Glutamatergic neuron (in vitro differentiated cells): ENCODE measurements at places on chromosomes 1 and 21. TPM values are rescaled to one million over a fixed set of nuclear protein-coding genes. Genes with fewer than 3 reads are reported as not detected.
A peak's percentile ranks its signal among the peaks of the same experiment; 100 is the strongest.

The IFI44 gene
- total RNA-seq = not detected

The CELA3B gene
- total RNA-seq = not detected

The KCNJ9 gene
- total RNA-seq = 2.0 TPM

The TSPAN2 gene
- total RNA-seq = 11.2 TPM

The STYXL2 gene
- 0.27 TPM for total RNA-seq

The LRRC7 gene
- total RNA-seq = 19.1 TPM

The SPRR2E gene
- total RNA-seq = not detected

The CSDE1 gene
- 763 TPM for total RNA-seq

The GPR52 gene
- 1.1 TPM for total RNA-seq

The RSPH1 gene
- total RNA-seq = 0.42 TPM

The TEX38 gene
- not detected for total RNA-seq

The IGFN1 gene
- 1.9 TPM for total RNA-seq

The ANKRD65 gene
- total RNA-seq = 38.4 TPM

The HAO2 gene
- not detected for total RNA-seq

The DENND2C gene
- 0.54 TPM for total RNA-seq

The PHC2 gene
- 287 TPM for total RNA-seq

The KCNE1 gene
- total RNA-seq = 1.6 TPM

GRCh38 chr1:101957771-101958170 is 39.0 kb downstream of the OLFM3 start:
- no peaks in the 10 kb centered on the region for H3K36me3 ChIP-seq
- peaks cover 2% of the 10 kb centered on the region for H3K4me1 ChIP-seq
- H3K4me3 ChIP-seq = no peak overlapping the region
- DNase-seq = no peak
- H3K27me3 ChIP-seq = no peaks in the 10 kb centered on the region

DNA sequence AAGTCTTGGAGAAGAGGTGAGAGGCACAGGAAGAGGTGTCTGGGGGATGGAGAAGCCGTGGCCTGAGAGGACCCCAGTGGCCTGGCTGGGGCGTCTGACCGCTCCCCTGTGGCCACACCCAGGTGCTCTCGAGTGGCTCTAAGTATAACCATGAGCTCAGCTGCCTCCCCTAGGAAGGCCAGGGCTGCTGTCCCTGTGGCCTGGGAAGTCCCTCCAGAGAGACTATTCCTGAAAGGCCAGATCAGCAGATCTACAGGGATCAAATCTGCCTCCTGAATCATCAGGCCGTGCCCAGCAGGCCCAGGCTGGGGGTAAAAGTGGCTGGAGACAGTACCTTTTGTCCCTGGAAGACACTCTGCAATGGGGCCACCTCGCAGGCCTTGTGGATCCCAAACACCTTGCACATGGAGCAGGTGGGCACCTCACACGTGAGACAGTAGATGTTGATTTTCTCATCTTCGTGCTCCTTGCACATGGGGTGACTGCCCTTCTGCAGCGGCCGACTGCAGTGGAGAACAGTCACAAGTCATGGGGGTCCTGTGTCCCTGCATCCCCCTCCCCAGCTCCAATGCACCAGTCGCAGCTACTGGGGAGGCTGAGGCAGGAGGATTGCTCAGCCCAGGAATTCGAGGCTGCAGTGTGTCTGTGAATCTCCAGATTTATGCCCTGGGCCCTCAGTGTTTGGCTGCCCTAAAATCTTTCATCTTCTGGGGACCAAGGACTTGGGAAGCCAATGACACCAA is 6.4 kb downstream of the TRIM63 start:
- H3K27me3 ChIP-seq = peaks cover 4% of the 10 kb centered on the region
- H3K4me1 ChIP-seq = no peaks in the 10 kb centered on the region
- no peaks in the 10 kb centered on the region for H3K36me3 ChIP-seq
- H3K27ac ChIP-seq = no peak overlapping the region
- DNase-seq = no peak
- H3K4me3 ChIP-seq = no peak overlapping the region

- H3K4me3 ChIP-seq = no peak overlapping the region
- no peak overlapping the region for H3K27ac ChIP-seq
- no peak for DNase-seq
- no peaks in the 10 kb centered on the region for H3K36me3 ChIP-seq
These were observed 5.2 kb upstream of the MR1 start for GRCh38 chr1:181028615-181029014.

DNA sequence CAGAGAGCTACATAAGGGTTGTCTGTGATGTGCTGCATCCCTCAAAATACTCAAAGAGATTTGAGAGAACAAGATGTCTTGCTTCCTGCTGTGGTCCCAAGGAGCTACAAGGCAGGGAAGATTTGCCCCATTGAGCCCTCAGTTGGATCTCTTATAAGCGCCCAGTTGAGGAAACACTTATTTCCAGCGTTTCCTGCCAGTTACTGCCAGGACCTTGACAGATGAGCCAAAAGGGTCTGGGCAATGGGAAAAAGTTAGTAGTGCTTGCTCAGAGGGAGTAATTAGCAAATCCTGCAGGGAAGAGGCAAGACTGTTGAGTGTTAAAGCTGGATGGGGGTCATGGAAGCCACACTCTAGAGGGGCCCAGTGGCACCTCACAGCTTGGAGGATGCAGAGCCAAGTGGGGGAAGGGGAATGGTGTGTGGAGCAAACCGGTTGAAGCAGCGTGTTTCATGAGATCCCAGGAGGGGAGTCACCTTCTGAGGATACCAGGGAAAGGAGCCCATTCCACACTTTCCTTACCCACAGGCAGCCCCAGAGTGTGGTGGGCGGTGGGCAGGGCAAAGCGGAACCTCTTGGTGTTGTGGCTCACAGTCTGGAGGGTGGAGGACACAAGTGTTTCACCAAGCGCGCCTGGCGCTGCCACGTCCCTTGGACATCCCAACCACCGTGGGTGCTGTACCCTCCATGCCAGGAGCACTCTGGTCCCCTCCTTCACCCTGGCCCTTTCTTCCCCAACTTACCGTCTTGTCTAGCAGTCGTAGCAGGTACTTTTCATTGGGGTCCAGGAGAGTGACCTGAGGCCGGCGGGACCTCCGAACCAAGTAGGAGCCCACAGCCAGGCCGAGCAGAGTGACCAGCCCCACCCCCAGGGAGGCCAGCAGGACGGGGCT is 805 bp downstream of the CYB5R1 start:
- H3K4me3 ChIP-seq = peak overlapping the region; percentile 87
- H3K27ac ChIP-seq = no peak overlapping the region
- peaks cover 21% of the 10 kb centered on the region for H3K4me1 ChIP-seq
- H3K36me3 ChIP-seq = no peaks in the 10 kb centered on the region

DNA sequence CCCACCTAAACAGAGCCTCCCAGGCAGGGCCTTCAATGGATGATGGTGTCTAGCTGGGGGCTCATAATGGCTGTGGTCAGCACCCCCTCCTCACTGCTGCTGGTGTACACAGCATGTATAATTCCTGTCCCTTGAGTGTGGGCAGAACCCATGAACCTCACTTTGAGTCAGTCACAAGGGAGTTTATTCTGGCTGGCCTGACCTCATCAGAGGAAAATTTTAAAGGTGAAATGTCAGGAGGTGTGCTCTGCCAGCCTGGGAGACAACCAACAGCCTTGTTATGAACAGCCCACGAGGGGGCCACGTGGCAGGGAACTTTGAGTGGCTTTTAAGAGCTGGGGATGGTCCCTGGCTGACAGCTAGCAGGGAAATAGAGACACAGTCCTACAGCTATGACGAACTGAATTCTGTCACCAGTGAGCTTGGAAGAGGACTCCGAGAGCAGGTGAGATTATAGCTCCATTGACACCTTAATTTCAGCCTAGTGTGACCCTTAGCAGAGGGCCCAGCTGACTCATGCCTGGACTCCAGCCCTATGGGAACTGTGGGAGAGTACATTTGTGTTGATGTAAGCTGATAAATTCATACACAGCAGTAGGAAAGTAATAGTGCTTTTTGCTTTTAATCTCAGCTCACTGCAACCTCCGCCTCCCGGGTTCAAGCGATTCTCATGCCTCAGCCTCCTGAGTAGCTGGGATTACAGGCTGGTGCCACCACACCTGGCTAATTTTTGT is 73.5 kb upstream of the RUNX3 start:
- H3K27ac ChIP-seq = no peak overlapping the region
- no peak for DNase-seq
- H3K4me1 ChIP-seq = peaks cover 4% of the 10 kb centered on the region
- peaks cover 2% of the 10 kb centered on the region for H3K27me3 ChIP-seq
- no peaks in the 10 kb centered on the region for H3K36me3 ChIP-seq
- no peak overlapping the region for H3K4me3 ChIP-seq

DNA sequence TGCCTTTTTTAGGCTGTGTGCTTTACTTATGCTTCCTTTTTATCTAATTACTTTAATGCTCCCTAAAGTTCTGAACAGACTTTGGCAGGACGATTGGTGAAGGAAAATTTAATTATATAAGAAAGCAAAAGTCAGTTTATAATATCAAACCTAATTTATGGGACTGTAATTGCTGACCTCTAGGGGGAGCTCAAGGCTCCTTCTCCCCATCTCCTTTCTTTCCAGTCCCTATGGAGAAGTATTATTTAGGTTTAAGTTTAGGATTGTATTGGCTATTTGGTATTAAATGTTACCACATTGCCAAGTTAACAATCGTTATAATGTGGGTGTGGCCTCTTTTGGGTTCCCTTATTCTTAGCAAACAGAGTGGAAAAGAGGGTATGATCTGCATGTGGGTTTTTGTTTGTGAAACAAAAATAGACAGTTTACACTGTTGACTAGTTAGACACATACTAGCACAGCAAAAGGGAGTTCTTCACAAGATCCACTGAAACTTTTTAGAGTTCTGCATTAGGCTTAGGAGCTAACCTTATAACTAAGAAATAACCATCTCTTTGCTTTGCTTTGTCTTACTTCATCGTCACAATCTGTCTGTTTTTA is 48.2 kb upstream of the TNFSF4 start:
- DNase-seq = no peak
- peaks cover 4% of the 10 kb centered on the region for H3K27me3 ChIP-seq
- H3K27ac ChIP-seq = no peak overlapping the region
- no peaks in the 10 kb centered on the region for H3K36me3 ChIP-seq
- H3K4me1 ChIP-seq = no peaks in the 10 kb centered on the region

DNA sequence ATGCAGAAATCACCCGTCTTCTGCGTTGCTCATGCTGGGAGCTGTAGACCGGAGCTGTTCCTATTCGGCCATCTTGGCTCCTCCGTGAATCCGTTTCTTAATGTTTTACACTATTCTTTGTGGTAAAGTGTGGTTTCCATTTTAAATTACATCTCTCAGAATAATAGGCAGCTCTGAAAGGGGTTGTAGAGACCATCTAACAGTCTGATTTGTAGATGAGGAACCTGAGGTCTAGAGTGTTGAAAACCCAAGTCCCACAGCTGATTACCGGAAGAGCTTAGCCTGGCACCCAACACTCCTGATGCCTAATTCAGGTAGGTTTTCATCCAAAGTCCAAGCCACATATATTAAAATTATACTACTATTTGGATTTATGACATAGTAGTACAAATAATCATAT is 144.0 kb downstream of the LEPR start:
- no peaks in the 10 kb centered on the region for H3K4me1 ChIP-seq
- DNase-seq = no peak
- H3K27ac ChIP-seq = no peak overlapping the region

GRCh38 chr1:67407498-67407897 is 22.7 kb downstream of the SERBP1 start:
- no peaks in the 10 kb centered on the region for H3K27me3 ChIP-seq
- DNase-seq = no peak
- no peak overlapping the region for H3K4me3 ChIP-seq
- H3K36me3 ChIP-seq = no peaks in the 10 kb centered on the region
- H3K27ac ChIP-seq = no peak overlapping the region

- no peak overlapping the region for H3K27ac ChIP-seq
- no peak for DNase-seq
These were observed 326.6 kb downstream of the CAMTA1 start for GRCh38 chr1:7111853-7112252.

- no peak overlapping the region for H3K27ac ChIP-seq
- H3K4me1 ChIP-seq = no peaks in the 10 kb centered on the region
- no peak for DNase-seq
- no peaks in the 10 kb centered on the region for H3K36me3 ChIP-seq
- H3K4me3 ChIP-seq = no peak overlapping the region
These were observed 394.5 kb upstream of the PKN2 start for GRCh38 chr1:88289401-88290102.

- no peaks in the 10 kb centered on the region for H3K27me3 ChIP-seq
- H3K27ac ChIP-seq = no peak overlapping the region
- H3K36me3 ChIP-seq = no peaks in the 10 kb centered on the region
- peaks cover 4% of the 10 kb centered on the region for H3K4me1 ChIP-seq
These were observed 56.7 kb upstream of the ETV3 start for GRCh38 chr1:157194731-157195520.

GRCh38 chr1:171663036-171663853 is 10.8 kb upstream of the MYOC start:
- H3K36me3 ChIP-seq = no peaks in the 10 kb centered on the region
- no peak overlapping the region for H3K27ac ChIP-seq
- DNase-seq = no peak
- no peaks in the 10 kb centered on the region for H3K4me1 ChIP-seq
- no peaks in the 10 kb centered on the region for H3K27me3 ChIP-seq
- no peak overlapping the region for H3K4me3 ChIP-seq

GRCh38 chr1:164622068-164622845 is 63.3 kb downstream of the PBX1 start:
- no peak overlapping the region for H3K4me3 ChIP-seq
- no peak overlapping the region for H3K27ac ChIP-seq
- DNase-seq = no peak

DNA sequence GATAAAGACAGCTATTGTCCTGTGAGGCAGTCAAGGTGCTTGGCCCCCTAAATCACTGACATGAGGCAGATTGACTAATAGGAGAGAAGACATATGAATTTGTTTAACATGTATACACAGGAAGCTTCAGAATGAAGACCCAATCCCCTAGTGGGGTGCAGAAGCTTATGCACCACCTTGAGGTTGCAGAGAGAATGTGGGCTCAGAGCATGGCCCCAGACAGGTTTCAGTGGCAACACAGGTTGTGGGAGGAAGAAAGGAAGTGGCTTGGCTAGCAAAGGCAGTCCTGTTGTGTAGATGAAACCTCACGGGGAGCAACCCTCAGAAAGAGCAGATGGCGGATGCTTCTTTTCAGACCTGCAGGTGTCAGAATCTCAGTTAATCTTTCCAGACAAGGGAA is 37.0 kb upstream of the PARP1 start:
- peaks cover 9% of the 10 kb centered on the region for H3K4me1 ChIP-seq
- peak overlapping the region; percentile 60 for H3K4me3 ChIP-seq
- DNase-seq = no peak
- no peak overlapping the region for H3K27ac ChIP-seq
- H3K27me3 ChIP-seq = no peaks in the 10 kb centered on the region

- DNase-seq = no peak
- H3K27ac ChIP-seq = peak overlapping the region; percentile 11
- H3K27me3 ChIP-seq = no peaks in the 10 kb centered on the region
- peaks cover 32% of the 10 kb centered on the region for H3K4me1 ChIP-seq
These were observed 69.5 kb downstream of the ADARB1 start for GRCh38 chr21:45143855-45144254.

GRCh38 chr21:34707876-34708325 is 39.1 kb downstream of the CLIC6 start:
- H3K36me3 ChIP-seq = no peaks in the 10 kb centered on the region
- H3K4me1 ChIP-seq = no peaks in the 10 kb centered on the region
- no peak overlapping the region for H3K4me3 ChIP-seq
- no peaks in the 10 kb centered on the region for H3K27me3 ChIP-seq
- no peak overlapping the region for H3K27ac ChIP-seq

- no peaks in the 10 kb centered on the region for H3K36me3 ChIP-seq
- H3K27ac ChIP-seq = no peak overlapping the region
- H3K27me3 ChIP-seq = no peaks in the 10 kb centered on the region
- peaks cover 6% of the 10 kb centered on the region for H3K4me1 ChIP-seq
- no peak for DNase-seq
- H3K4me3 ChIP-seq = peak overlapping the region; percentile 6
These were observed 35.6 kb downstream of the LYST start for GRCh38 chr1:235831148-235831547.
